ENCODE measurements at places on chromosomes 7 and 10.

GRCh38 chr7:140881507-140882228 is 43.1 kb downstream of the BRAF start:
- no peak for DNase-seq

GRCh38 chr10:75043256-75044131 is 68.0 kb upstream of the SAMD8 start:
- no peak for DNase-seq

DNA sequence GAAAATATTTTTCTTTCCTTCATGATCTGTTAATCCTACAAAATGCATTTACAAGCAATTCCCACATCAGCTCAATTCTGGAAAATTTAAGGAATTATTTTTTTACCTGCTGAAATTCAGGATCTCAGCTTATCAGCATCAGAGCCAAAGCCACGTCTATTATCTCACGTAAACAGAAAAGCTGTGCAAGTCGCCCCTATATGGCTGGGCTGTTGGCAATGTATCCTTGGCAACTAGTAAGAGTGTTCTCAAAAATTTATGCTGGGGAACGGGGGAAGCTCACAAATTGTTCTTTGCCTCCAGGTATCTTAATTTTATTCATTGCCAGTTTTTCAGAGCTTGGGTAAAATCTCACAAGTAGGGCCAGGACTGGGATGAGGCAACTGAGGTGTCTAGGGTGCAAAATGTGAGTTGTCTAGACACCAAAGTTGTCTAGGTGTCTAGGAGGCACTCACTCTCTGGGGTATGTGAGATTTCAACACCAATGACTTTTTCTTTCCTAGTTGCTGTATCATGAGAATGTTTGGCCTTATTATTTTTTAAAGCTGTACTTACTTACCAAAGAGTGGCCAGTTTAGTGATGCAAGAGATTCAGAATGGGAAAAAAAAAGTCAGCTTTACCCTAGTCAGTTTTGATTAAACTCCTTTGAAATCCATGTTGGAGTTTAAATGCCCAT is 5.1 kb downstream of the GSTO2 start:
- DNase-seq, result no peak

- no peak for DNase-seq
These were observed 526.1 kb downstream of the LRMDA start for GRCh38 chr10:75957314-75958120.

DNA sequence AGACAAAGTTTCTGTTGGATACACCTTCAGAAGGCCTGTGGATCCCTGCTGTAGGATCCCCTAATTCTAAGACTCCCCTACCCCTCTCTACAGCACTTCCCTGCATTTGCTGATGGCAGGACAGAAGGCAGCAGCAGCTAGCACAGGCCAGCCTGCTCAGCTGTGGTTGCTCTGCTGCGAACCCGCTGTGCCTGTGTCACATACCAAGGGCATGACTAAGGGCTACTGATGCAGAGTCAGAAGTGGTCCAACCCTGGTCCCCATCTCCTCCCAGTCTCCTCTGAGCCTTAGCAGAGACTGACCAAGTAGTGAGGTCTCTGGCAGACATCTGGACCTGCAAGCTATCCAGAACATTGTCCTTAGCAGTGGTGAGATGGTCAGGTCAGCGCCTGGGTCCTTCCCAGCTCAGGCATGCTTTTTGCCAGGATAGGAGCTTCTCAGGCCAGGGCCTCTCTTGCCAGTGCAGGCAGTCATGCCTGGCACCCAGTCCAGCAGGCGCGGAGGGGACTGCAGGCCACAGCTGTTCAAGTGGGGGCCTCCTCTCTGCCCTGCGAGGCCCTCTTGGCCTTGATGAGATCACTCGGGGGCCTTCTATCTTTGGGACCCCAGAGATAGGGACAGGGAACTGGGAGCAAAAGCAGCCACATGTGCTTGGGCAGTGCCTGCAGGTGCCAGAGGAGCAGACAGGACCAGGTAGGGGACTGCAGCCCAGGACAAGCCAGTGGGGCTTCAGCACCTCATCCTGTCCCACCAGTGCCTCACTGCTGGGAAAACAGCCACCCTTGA is 146.4 kb downstream of the ZNF248 start:
- no peak for DNase-seq

GRCh38 chr10:80163741-80164341 is 31.3 kb downstream of the PLAC9 start:
- peak; percentile 76 for DNase-seq
